ENCODE measurements at places on chromosomes 6 and 20.

- no peak for DNase-seq
Observed at GRCh38 chr20:33721391-33722140, 1.5 kb upstream of the PXMP4 start.

DNA sequence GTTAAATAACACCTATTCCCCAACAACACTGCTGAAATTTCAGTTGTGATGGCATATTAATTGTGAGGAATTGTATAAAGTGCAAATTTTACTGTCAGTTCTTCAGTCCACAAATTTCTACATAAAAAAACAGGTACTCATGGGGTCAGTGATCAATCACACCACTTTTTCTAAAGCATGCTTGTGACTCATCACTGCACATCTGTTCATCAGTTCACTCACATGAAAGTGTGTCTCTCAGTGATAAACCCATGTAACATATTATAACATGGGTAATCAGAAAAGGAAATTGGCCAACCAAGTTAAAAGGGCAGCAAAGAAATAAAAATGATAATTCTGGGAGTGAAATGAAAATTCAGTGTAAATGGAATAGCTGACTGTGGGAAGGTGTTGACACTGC, 234.7 kb upstream of the FKBP1C start:
- no peak for DNase-seq

DNA sequence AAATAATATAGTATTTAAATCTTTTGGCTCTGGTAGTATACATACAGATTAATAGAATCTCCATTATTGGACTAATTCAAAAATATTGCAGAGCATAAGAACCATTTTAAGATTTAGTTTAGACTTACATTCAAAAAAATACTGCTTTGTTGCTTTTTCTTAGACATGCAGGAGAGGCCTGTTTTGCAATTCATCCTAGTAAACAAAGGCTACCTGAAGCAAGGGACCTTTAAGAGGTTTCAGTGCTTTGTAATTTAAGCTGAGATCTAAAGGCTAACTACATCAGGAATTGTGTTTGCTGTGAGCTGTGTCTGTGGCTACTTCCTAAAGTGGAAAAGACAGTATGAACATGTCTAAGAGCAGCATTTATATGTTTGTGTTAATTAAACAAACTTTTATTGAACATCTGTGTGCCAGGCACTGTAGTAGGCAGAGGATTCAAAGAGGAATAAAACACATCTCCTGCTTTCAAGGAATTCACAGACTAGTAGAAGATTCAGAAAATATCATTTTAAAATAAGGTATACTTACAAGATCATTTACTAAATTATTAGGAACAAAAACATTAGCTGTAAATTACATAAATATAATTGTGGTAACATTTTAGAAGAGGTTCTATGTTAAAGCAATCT, 29.1 kb upstream of the CALHM6 start:
- no peak for DNase-seq

GRCh38 chr20:14415467-14415866, 78.1 kb upstream of the FLRT3 start:
- no peak for DNase-seq

GRCh38 chr20:768426-768978, at the start of gene SLC52A3:
SLC52A3 (minus strand) TSS chr20:768500; CDS start chr20:765774, 2,726 bp downstream.
- DNase-seq: peak; percentile 7

GRCh38 chr6:132972971-132973370, 158.6 kb downstream of the RPS12 start:
- DNase-seq: no peak

GRCh38 chr20:3714092-3714491, 1.7 kb upstream of the SIGLEC1 start:
- no peak for DNase-seq

DNA sequence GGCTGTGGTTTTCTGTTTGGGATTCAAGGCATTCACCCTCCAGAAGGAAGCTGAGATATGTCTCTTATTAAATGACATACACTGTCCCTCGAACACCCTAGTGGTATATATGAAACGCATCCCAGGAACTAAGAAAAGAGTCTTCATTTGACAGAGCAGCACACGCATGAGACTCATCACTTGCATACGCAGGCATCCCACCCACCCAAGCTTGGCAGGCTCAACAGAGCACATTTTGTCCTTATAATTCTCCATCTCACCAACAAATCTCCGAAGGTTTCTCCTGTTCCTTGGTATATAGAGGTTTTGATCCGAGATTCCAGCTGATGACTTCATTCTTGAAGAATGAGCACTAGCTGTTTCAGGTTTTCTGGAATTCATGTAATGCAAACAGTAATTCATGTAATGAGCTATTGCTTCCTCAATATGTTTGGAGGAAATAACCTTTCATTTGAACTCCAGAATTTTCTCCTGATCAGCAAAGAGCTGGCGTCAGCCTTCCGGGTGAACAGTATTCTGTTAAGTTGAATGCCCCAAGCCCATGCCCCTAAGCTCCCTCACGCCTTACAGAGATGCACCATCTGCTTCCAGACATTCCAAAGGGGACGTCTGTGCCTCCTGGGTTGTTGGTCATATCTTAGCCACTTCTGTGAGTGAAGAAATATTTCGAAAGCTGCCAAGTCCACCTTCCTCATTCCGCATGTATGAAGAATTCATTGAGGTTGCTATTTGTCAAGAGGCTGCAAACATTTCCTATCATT, 66.0 kb upstream of the CDH4 start:
- no peak for DNase-seq

DNA sequence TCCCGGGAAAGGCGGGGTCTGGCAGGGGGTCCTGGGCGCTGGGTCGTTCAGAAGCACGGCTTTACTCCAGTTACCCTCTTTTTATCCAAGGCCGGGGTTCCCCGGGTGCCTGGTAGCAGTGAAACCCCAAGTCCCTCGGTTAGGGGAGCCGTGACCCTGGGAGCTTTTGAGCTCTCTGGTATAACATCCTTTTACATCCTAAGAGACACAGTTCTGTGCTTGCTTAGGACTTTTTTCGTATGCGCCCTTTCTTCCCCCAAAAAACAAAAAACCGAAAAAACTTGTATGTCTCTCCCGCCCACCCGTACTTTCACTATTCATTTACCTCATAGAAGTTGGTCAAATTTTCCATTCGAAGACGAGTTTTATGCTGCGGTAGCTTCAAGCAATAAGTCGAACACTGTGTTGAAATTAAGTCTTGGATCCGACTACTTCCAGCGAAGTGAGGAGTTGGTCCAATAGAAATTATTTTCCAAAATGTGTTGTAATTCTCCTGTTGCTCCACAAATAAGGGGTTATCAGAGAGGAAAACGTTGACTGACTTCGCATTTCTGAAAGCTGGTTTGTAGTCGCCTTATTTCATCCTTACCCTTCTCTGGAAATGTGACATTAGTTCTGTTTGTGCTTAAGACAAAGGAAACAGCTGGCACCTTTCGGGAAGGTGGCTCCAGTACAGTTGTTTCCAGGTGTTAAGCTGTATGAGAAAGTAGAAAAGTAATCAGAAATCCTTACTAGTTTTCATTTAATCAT, 816 bp upstream of the MAN1A1 start:
- peak; percentile 12 for DNase-seq

DNA sequence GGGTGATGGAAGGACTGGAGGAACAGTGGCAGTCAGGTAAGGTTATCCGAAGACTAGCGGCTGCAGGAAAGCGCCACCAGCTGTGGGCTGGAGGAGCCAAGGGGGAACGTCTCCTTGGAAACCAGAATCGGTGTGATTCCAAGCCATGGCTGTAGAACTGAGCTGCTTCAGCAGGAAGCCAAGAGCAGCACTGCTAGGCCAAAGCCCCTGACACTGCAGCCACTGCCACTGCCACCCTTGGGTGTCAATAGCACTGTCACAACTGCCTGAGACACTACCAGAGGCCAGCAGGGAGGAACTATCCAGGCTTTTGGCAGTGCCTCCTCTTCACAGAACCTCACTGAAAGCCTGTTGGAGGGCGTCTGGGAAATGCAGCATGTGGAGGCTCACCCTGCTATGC, 289.6 kb upstream of the SUPT3H start:
- no peak for DNase-seq

DNA sequence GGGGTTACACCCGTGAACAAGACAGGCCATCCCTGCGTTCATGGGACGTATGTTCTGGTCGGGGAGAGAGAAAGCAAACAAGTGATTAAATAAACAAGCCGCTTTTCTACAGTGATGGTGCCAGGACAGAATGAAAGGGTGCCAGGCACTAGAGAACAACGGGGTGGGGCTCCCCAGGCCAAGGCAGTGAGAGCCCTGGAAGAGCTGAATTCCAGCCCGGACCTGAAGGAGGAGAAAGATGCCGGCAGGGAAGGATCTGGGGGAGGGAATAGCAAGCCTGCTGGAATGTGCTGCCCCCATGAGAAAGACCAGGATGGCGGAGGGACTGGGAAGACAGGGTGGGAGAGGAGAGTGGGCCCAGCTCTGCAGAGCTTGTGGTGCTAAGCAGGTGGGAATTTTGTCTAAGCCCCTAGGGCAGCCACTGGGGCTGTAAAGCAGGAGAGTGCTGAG, 7.5 kb downstream of the SNAI1 start:
- DNase-seq: no peak

- DNase-seq: no peak
Observed at GRCh38 chr20:3819411-3820047, 818 bp upstream of the AP5S1 start.

DNA sequence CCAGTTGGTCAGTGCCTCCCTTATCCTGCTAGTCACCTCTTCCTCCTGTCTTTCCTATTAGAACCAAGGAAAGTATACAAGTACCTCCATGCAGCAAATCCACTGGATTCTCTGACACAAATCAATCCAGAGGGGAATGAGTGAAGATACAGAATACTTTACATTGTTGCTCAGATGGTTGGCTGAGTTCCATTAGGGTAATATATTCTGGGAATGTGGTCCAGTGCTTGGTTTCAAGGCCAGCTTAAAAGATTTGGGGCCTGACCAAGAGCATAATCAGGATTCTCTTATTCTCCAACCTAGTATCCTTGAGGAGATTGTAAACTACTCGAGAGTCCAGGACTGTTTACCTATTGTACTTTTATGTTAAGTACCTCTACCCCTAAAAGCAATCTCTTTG, 23.0 kb downstream of the CARMIL1 start:
- no peak for DNase-seq

DNA sequence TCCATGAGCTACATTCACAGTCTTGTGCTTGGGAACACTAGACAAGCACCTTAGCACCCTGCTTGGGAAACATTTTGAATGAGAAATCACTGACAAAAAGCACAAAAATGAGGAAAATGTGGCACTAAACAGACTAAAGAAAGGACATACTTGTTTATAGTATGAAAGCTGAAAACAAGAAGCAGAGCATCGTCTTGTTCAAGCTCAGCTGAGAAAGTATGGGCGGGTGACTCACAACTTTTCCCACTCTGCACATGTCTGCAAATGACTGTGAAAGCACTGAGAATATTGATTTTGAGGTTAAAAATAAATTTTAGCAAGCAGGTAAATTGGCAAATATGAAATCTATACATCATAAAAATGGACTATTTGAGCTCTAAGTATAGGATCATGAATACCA, 725.3 kb downstream of the COL12A1 start:
- no peak for DNase-seq

- DNase-seq: no peak
Observed at GRCh38 chr6:13811627-13812358, 2.6 kb downstream of the MCUR1 start.

GRCh38 chr6:89430201-89430962, 2.6 kb upstream of the ANKRD6 start:
- DNase-seq: no peak

GRCh38 chr6:73631849-73632248, 21.9 kb downstream of the SLC17A5 start:
- DNase-seq: no peak

DNA sequence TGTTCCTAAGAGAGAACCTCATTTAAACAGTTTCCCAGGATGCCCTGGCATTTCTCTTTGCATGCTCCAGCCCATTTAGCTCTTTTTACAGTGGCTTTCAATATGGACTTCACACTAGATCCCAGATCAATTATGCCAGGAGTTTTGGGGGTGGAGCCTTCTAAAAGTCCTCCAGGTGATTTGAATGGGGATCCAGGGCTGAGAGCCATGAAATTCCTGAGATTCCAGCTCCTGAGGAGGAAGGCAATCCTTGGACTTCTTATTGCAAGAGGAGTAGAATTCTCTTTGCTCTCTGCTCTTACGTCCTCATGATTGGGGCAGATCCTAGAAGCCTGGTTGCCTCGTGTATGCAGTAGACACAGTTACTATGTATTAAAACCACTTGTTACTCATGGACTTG, 184.2 kb downstream of the DHX35 start:
- no peak for DNase-seq

- DNase-seq: no peak
Observed at GRCh38 chr6:121680058-121680457, 244.6 kb downstream of the GJA1 start.

DNA sequence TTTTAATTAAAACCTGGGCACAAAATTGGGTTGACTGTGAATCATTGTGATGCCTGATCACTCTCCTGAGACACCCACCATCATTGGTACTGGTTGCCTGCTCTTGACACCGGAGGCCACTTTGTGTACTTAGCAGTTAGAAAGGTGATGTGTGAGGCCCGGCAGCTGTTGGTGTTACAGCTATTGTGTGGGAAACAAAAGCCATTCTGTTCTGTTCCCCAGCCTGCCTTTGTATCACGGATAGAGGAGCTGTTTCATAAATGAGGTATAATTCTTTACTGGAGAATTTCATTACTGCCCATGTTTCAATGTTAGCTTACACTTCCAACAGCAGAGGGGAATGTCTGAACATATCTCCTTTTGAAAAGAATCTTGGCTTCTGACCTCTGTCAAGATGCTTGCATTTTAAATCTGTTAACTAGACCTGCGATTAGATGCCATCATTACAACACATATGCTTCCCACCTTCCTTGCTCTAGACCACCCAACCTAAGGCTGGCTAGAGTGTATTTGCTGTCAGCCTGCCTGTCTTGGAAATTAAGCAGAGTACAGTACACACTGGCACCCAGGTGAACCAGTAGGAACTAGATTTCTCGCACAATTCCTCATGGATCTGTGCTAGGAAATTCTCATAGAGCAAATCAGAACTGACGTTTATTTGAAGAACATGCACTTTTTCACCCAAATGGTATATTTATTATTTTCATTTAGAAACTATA, 142.4 kb upstream of the INSM1 start:
- no peak for DNase-seq

GRCh38 chr20:50425076-50425475, 85.1 kb upstream of the PTPN1 start:
- DNase-seq: no peak

GRCh38 chr20:58378704-58379103, 10.3 kb upstream of the VAPB start:
- no peak for DNase-seq

GRCh38 chr6:33377171-33377570, 14.5 kb upstream of the KIFC1 start:
- no peak for DNase-seq

GRCh38 chr6:100504786-100505737, 40.3 kb upstream of the SIM1 start:
- no peak for DNase-seq

- no peak for DNase-seq
Observed at GRCh38 chr20:61125546-61126180, 126.4 kb upstream of the CDH4 start.

DNA sequence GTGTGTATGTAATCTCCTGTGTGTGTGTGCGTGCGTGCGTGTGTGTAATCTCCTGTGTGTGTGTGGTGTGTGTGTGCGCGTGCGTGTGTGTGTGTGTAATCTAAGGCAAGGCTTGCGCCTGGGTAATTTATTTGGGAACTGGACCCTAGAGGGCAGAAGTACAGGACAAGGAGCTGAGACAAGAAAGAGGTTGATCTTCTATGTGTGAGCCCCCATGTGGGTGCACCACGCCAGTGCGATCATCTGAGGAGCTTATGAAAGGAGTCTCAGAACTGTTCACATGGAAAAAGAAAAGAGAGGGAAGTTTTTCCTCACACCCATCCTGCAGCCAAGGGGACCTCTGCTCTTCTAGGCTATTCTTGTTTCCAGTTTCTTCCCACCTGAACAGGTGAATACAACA, 220.1 kb upstream of the GGTLC1 start:
- DNase-seq: no peak
